Lower lobe of right lung (tissue), 2 donors: ENCODE measurements at places on chromosomes 7 and 10.

DNA sequence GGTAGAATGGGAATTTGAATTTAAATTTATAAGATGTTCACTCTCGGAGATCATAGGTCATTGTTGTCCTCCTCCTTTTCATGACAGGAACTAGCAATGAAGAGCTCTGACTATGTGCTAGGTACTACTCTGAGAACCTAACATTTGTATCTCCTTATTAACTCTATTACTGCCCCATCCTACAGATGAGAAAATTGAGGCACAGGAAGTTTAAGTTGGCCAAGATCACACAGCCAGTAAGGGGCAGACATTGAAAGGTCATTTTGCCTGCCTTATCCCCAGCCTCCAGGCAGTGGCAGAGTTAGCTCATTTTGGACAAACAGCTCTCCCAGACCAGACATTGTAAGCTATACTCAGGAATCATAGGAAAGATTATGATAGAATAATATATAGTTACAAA lies 6.0 kb downstream of the SRGN start:
- no peak for DNase-seq

DNA sequence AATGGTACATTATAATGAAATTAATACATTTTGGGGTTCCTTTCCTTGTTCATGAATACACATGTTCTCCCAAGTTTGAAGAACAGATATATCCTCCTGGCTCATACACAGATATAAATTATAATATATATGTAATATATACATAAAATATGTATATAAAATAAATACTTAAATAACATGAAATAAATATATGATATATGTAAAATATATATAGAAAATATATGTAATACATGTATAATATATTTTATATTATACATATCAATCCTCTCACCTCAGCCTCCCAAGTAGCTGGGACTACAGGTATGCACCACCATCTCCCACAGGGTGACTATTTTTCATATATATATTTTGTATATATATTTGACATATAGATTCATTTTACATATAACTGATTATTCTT lies 68.0 kb downstream of the MRC1 start:
- DNase-seq: no peak

DNA sequence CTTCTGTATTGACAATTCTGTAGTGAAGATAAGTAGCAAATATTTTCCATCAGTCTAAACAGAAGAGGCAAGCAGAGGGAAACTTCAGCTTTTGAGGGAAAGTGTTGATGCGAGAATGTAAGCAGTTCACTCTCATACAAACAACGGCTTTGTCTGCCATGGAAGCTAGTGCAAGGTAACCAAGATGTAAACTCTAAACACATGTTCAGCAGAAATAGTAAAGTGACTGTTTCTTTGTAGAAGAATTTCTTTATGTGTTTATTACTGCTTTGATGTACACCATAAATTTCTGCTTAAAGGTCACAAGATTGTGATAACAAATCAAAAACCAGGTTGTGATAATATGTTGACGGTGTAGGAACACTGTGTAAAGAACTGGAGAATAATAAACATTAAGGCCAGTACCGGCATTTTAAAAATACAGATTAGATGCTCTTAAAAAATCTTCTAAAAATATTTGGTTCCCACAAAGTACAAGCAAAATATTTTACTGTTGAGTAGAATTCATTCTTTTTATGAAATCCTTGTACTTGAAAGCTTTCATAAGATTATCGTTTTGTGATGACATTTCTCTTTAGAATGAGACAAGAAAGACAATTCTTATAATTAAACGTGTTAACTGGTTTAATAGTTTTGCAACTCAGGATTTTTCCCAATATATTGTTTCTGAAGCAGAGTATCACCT lies 34.2 kb downstream of the SEMA3C start:
- no peak for DNase-seq

- DNase-seq: peak; percentile 99
Observed at GRCh38 chr7:135977007-135977741, at the start of gene MTPN. Gene MTPN, minus strand, starts transcription at chr7:135977359. Its CDS starts 259 bp downstream, at chr7:135977100.

DNA sequence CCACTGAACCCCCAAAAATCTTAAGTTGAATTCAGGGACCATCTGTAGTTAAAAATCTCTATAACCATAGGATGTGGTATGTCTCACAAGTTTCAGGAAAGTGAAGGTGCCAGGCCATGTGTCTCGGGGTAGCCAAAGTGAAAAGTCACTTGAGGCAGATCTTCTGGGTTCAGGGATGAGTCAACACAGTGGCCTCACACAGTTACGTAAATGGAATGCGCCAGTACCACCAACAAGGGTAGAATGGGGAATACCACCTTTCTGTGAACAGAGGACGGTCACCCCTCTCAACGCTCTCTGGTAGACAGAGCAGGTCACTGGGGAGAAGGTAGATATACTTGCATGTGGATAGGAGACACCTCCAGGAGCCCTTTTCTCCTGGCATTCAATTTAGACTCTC lies 71.4 kb downstream of the ELMO1 start:
- no peak for DNase-seq
